Naive thymus-derived CD8-positive, alpha-beta T cell (primary cell): ENCODE measurements at places on chromosomes 5 and 9. TPM values are rescaled to one million over a fixed set of nuclear protein-coding genes. Genes with fewer than 3 reads are reported as not detected.

The NTNG2 gene
- 0.96 TPM for polyA plus RNA-seq

The TMC1 gene
- polyA plus RNA-seq = not detected

The STPG3 gene
- not detected for polyA plus RNA-seq

The WNT8A gene
- not detected for polyA plus RNA-seq

The PDE6A gene
- not detected for polyA plus RNA-seq

The TAF11L10 gene
- polyA plus RNA-seq = not detected

The SLC4A9 gene
- not detected for polyA plus RNA-seq

The BHMT gene
- not detected for polyA plus RNA-seq

The NMUR2 gene
- polyA plus RNA-seq = not detected
